ENCODE measurements at places on chromosomes 1 and 21.

DNA sequence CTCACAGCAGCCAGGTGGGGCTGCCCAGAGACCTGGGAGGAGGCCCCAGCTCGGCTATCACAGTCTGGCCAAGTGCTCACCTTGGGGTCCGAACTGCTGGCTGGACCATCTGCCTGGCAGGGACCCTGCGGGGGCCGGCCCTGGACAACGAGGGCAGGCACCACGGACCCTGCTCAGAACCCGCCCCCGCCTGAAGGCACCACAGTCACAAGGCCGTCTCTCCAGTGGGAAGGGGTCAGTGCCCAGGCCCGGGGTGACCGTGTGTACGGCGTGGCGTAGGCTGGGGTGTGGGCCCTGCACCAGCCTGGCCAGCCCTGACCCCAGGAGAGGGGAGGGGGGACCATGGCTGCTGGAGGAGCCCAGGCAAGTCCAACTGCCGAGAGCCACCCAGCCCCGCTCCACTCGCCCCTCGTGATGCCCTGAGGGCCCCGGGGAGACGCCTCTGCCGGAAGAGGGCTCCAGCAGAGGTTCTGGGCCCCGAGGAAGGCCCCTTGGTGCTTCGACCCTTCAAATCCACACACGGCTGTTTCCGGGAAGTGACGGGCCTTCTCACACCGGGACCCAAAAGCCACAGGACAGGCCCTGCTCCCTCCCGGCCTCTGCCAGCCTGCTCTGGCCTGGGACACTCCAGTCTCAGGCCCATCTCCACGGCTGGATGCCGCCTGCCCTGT, 11.2 kb upstream of the RNF223 start:
- DNase-seq = no peak

GRCh38 chr1:13723810-13724209, 23.8 kb downstream of the PRDM2 start:
- DNase-seq = no peak

DNA sequence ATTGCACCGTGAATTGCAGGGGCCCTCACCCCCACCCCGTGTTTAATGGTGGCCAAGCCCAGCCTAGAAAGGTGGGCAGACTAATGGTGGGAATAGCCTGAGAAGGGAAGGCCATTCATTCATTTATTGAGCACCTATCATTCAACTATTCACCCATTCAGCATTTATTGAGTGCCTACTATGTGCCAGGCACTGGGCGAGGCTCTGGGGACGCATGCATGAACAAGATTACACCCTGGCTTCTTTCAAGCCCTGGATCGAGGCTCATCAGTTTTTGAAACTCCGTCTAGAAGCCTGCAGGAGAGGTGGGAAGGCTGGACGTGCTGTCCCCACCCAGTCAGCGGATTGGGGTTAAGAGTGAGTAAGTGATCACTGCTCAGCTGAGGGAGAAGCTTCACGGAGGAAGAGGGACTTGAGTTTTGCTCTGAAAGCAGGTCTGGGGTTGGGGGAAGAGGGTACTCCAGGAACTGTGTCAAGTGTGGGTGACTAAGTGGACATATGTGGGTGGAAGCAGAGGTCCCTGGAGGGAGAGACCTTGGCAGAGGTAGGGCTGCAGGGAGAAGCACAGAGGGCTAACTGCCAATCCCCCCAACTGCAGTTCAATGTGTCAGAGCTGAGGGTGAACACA, 35.6 kb downstream of the MEF2D start:
- DNase-seq = no peak

- peak; percentile 18 for DNase-seq
These were observed 642 bp downstream of the HCRTR1 start for GRCh38 chr1:31617916-31618746.

DNA sequence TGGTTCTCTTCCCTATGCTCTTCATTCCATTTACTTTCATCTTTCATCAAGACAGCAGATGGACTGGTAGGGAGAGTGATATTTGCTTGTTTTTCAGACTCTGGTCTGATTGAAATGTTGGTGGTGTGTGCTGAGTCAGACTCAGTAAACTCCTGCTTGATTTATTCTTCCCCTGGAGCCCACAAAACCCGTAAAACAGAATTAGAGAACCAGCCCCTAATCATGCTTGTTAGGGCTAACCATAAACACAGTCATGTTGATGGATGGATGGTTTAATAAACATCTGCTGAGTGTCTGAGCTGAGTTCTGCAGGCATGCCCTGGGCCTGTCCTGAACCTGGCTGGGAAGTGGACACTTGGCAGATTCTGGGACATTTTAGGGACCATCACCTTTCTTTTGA, 24.8 kb downstream of the NOS1AP start:
- DNase-seq = no peak

- no peak for DNase-seq
These were observed 172.8 kb upstream of the CXADR start for GRCh38 chr21:17340081-17340480.

DNA sequence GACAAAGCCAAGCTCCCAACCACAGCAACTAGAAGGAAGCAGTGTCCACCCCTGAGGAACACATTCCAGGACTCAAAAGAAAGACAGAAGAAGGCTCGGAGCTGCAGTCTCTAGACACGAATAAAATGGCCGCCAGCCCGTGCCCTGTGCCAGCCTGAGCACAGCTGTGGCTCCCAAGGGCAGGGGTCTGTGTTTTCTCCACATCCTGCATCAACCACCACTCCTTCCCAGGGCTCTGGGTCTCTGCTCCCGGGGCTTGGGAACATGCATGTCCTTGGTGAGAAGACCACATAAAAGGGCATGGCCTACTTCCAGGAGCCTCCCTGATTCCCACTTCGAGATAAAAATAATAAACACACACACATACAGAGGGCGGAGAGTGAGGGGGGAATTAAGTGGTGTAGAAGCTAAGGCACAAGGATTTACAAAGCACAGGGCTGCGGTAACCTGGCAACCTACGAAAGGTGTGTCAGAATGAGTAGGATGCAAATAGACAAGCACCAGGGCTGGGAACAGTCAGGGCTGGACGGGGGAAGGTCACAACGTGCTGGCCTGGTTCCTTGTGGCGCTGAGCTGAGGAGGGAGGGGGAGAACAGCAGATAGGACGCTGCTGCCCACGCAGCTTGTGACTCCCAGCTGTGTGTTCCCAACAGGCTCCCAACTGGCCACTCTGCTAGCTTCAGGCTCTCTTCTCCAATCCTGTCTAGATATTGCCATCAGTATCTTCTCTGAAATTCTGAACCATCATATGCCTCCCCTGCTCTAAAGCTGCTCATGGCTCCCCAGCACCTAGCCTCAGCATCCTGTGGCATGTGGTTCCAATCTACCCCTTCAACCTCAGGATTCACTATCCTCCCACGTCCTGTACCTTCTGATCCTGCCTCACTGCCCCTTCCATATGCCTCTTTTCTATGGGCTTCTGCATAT, 72.5 kb downstream of the CD34 start:
- no peak for DNase-seq

GRCh38 chr1:205298191-205298994, 23.2 kb downstream of the NUAK2 start:
- no peak for DNase-seq

GRCh38 chr1:99749504-99750347, 16.7 kb downstream of the FRRS1 start:
- DNase-seq = no peak

DNA sequence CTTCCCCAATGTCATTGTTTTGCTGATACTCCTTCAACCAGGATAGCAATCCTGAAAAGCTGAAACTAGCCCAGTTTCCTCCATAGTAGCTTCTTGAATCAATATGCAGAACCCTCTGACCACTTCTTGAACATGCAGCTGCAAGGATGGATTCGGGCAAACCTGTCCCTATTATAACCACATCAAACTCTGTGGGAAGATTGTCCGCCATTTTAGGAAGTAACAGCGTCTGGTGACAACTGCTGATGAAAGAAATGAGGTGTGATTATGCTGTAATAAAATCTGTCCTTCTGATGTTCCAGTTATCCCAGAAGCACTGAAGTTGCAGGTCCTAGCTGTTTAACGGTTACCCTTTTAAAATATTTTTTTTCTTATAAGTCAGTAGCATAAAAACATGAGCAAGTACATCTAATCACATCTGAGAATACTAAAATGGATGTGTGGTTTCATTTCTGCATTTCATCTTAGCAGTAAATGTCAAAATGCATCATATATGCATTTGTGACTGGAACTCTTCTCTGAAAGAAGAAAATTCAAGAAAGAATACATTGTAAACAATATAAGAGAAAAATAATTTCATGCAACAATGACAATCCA, 4.5 kb downstream of the CHML start:
- DNase-seq = no peak

- DNase-seq = no peak
These were observed 169.3 kb downstream of the ST6GALNAC5 start for GRCh38 chr1:77036560-77036959.

DNA sequence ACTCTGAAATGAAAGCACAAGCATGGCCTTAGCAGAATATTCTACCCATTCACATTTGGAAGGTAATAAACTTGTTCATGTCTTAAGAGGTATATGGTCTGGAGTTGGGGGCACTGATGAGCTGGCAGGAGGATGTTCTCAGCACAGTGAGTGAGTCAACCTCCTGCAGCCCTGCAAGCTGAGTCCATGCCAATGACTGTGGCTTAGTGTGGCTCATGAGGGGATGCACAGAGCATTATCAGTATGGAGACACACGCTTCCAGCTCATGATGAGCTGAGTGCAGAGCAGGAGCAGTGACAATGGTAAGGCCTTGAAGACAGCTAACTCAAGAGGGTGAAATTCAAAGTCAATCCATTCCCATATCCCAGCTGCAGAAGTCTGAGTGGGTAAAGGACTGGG, 102.3 kb downstream of the TNFSF18 start:
- no peak for DNase-seq

DNA sequence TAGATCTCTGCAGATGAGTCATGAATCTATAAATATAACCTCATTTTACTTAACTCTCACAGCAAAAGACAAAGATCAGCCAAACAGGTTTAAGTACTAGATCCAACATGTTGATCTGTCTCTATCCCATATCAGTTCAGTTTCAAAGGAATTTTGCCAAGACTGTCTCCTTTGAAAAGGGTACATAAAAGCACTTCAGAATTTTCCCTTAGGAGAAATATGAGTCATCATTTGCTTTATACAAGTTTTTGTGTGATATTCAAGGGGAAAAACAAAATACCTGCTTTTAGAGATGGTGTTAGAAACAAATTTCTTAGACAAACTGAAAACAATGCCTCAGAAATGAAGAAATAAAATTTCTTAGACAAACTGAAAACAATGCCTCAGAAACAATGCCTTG, 73.5 kb upstream of the LRRC7 start:
- no peak for DNase-seq

DNA sequence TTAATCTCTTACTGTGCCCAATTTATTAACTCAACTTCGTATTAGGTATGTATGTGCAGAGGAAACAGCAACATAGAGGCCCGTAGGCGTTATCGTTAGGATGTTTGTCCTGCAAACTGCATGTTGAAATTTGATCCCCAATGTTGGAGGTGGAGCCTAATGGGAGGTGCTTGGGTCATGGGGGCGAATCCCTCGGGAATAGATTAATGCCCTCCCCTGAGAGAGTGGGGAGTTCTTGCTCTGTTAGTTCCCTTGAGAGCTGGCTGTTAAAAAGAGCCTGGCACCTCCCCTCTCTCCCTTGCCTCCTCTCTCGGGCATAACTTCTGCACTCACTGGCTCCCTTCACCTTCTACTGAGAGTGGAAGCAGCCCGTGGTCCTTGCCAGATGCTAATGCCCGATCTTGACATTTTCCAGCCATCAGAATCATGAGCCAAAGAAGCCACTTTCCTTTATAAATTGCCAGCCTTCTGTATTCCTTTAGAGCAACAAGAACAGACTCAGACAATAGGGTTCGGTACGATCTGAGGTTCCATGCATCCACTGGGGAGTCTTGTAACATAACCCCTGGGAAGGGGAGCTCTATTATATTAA, 149.0 kb upstream of the RAB4A start:
- no peak for DNase-seq

- DNase-seq = no peak
These were observed 101.9 kb upstream of the TNR start for GRCh38 chr1:175845338-175845737.

- no peak for DNase-seq
These were observed 28.2 kb upstream of the CTSK start for GRCh38 chr1:150836129-150836773.

- DNase-seq = no peak
These were observed 4.1 kb downstream of the POGZ start for GRCh38 chr1:151455231-151455630.

DNA sequence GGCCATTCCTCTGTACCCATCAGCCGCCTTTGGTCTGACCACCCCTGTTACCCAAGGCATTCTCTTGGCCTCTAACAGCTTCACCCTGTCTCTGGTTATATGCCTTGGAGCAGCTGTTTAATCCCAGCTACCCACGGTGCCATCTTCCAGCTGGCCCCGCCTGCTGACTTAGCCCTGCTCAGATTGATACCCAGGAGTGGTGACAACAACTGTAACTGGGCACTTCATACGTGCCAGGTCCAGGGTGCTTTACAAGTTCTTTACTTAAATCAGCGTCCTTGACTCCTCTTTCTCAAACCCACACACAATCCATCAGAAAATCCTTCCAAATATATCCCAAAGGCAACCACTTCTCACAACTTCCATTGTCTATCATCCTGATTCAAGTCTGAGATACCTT, 37.2 kb upstream of the HMGB4 start:
- no peak for DNase-seq

- DNase-seq = no peak
These were observed 68.4 kb upstream of the MRPS6 start for GRCh38 chr21:34004974-34005373.

- no peak for DNase-seq
These were observed 1.5 kb upstream of the HDGF start for GRCh38 chr1:156752843-156753482.

DNA sequence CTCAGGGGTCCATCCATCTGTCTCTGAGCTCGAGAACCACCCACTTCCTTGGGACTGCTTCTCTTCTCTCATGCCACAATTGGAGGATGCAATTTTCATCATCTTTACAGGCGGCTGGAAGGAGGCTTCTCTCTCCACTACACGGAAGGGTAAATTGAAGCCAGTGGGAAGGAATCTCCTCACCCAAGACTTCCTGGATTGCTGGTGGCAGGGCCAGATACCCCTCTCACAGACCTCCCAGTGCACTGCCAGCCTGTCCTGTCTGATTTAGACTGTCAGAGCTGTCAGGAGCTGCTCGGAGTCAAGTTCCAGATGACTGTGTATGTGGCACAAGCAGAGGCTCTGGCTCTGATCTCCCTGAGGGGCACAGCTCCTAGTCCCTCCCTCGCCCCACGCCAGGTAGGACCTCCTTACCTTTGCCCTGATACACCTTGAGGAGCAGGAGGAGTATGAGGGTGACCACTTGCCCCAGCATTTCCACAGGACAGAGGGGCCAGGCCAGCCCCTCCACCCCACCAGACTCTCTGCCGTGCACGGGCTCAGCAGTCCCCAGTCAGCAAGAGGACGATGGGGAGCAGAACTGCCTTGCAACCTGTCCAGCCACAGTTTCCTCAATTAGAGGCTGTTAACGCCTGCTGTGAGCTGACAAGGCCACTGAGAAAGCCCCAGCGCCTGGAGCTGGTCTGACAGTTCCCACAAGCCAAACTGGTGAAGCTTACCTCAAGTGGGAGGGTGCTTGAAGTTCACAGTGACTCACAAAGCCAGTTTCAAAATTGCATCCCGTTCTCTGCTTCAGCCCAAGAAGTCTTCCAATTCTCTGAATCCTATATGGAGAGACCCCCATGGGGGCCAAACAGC, at the start of gene CD244:
Gene CD244 (minus strand): TSS at position 685 of the 858 bp plus-strand sequence. CDS start 210 bp downstream, at position 475.
- no peak for DNase-seq
